ENCODE measurements at places on chromosomes 4 and X. TPM values are rescaled to one million over a fixed set of nuclear protein-coding genes. Genes with fewer than 3 reads are reported as not detected.

The PALLD gene
- total RNA-seq, result 0.56 TPM

The ARAP2 gene
- total RNA-seq, result 61.0 TPM

The PFKFB1 gene
- total RNA-seq, result 1.4 TPM

DNA sequence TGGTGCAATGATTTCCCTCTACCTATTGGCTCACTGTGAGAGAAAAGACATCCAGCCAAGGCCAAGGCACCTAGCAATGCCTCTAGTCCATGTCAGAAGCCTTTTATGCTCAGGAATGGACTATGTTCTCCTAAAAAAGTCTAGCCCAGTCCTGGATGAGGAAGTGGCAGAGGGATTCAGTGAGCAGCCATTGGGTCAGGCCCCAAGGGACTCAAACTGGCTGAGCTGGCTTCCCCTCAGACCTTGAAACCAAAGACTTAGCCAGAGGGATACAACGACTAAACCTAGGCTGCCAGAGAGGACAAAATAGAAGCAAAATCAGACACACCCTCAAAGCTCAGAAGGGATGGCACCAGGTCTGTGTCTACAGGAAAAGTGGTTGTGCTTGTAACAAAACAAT, 49.1 kb downstream of the ARHGEF9 start:
- DNase-seq, result no peak
- H3K27me3 ChIP-seq, result no peaks in the 10 kb centered on the region
- no peak overlapping the region for H3K27ac ChIP-seq
- peaks cover 7% of the 10 kb centered on the region for H3K4me1 ChIP-seq
- no peaks in the 10 kb centered on the region for H3K36me3 ChIP-seq
- no peak overlapping the region for H3K4me3 ChIP-seq

GRCh38 chr4:102760645-102761295, at the start of gene MANBA:
Gene MANBA, minus strand, starts transcription at chr4:102760968. Its CDS starts 74 bp downstream, at chr4:102760894.
- H3K27me3 ChIP-seq, result no peaks in the 10 kb centered on the region
- peaks cover 18% of the 10 kb centered on the region for H3K4me1 ChIP-seq
- peak within 1 kb of the TSS; percentile 82 for H3K4me3 ChIP-seq
- H3K27ac ChIP-seq, result peak within 1 kb of the TSS; percentile 62

- H3K36me3 ChIP-seq, result no peaks in the 10 kb centered on the region
- no peaks in the 10 kb centered on the region for H3K27me3 ChIP-seq
- no peak overlapping the region for H3K4me3 ChIP-seq
- no peak for DNase-seq
- peaks cover 11% of the 10 kb centered on the region for H3K4me1 ChIP-seq
Observed at GRCh38 chr4:145734576-145735346, 54.8 kb downstream of the C4orf51 start.

GRCh38 chr4:24979554-24979953, 51.2 kb downstream of the LGI2 start:
- peaks cover 7% of the 10 kb centered on the region for H3K27me3 ChIP-seq
- H3K27ac ChIP-seq, result no peak overlapping the region
- H3K36me3 ChIP-seq, result no peaks in the 10 kb centered on the region
- no peaks in the 10 kb centered on the region for H3K4me1 ChIP-seq
- no peak overlapping the region for H3K4me3 ChIP-seq
- no peak for DNase-seq

DNA sequence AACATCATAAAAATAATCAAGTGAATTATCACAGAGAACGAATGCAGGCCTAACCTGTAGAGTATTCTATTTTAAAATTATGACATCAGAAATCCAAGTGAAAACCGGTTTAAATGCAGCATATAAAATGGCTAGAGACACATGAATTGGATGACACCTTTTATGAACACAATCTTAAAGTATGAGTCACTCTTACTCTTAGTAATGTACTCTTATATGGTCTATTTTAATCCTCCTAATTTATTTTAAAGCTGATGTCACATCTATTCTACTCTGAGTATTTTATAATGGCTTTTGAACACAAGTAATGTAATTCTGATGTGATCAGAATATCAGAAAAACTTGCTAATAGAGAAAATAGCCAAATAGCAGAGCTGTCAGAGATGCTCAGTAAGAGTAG, 161.4 kb upstream of the RADX start:
- H3K36me3 ChIP-seq, result no peaks in the 10 kb centered on the region
- no peaks in the 10 kb centered on the region for H3K27me3 ChIP-seq
- H3K4me3 ChIP-seq, result no peak overlapping the region
- DNase-seq, result no peak
- no peaks in the 10 kb centered on the region for H3K4me1 ChIP-seq

- no peak overlapping the region for H3K4me3 ChIP-seq
- no peaks in the 10 kb centered on the region for H3K36me3 ChIP-seq
- H3K27me3 ChIP-seq, result no peaks in the 10 kb centered on the region
- H3K27ac ChIP-seq, result no peak overlapping the region
Observed at GRCh38 chr4:157564218-157564617, 343.7 kb downstream of the GRIA2 start.

GRCh38 chr4:123232439-123232838, 164.2 kb upstream of the SPRY1 start:
- no peaks in the 10 kb centered on the region for H3K36me3 ChIP-seq
- no peaks in the 10 kb centered on the region for H3K27me3 ChIP-seq
- no peak overlapping the region for H3K27ac ChIP-seq
- no peaks in the 10 kb centered on the region for H3K4me1 ChIP-seq
- DNase-seq, result no peak
- no peak overlapping the region for H3K4me3 ChIP-seq

- H3K4me1 ChIP-seq, result peaks cover 19% of the 10 kb centered on the region
- no peak overlapping the region for H3K27ac ChIP-seq
- H3K4me3 ChIP-seq, result no peak overlapping the region
- H3K27me3 ChIP-seq, result no peaks in the 10 kb centered on the region
Observed at GRCh38 chr4:1245481-1246051, 3.4 kb downstream of the CTBP1 start.

Measured in T-cell (primary cell).